ENCODE measurements at places on chromosomes 5 and 9.

- DNase-seq = no peak
These were observed 493.0 kb upstream of the WWC1 start for GRCh38 chr5:167798448-167798847.

DNA sequence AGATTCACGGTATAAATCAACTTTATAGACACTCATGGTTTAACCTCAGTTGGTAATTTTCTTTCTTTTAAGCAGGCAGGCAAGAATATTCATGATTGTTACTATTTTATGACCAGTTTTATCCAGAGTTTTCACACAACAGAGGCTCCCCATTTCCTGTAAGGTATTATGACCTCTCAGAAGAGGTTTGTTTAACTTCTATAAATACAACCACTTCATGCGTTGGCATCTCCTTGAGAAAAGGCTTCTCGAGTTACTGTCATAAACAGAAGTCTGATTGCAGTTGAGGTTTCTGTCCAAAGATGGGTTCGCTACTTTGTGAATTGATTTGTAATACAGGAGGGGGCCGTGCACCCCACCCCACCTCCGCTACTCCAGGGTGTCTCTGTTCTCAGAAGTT lies 55.3 kb downstream of the ENTREP1 start:
- DNase-seq = no peak

GRCh38 chr9:110320651-110321445 lies 16.8 kb downstream of the TXNDC8 start:
- no peak for DNase-seq

DNA sequence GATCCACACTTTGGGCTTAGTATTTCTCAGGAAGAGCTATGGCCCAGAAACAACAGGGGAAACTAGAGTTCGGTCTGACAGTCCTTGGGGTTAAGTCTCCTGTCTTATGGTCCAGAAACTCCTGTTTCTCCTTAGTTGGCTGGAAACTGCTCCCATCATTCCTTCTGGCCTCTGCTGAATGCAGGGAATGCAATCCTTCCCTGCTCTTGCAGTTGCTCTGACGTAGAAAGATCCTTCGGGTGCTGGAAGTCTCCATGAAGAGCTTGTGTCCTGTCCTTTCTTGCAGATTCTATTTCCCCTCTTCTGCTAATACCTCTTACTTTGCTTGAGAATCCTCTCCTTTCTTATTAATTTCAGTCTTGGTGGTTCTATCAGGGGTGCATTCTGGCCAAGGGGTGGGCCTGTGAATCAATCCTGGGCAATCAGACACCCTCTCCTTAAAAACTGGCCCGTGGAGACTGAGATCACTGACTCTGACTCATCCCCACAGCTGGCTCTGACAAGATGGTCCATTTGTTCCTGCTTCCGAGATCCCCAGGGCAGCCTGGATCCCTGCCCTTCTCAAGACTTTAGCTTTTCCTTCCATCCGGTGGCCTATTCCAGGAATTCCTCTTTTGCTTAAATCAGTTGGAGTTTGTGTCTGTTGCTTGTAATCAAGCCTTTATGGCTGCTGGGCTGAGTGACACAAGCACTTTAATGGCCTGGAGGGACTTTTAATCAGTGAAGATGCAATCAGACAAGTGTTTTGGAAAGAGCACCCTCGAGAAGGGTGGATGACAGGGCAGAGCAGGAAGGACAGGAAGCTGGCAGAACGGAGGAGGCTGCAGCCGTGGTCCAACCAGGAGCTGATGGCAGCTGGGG lies 23.7 kb downstream of the PTGS1 start:
- DNase-seq = no peak

DNA sequence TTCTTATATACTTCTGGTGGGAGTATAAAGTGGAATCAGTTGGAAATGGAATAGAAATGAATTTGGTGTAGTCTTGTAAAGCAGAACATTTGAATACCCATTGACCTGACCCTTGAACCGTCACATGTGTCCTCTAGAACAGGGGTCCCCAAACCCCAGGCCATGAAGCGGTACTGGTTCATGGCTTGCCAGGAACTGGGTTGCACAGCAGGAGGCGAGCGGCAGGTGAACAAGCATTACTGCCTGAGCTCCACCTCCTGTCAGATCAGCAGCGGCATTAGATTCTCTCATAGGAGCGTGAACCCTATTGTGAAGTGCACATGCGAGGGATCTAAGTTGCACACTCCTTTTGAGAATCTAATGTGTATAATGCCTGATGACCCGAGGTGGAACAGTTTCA lies 80.0 kb downstream of the RANBP17 start:
- DNase-seq = no peak

DNA sequence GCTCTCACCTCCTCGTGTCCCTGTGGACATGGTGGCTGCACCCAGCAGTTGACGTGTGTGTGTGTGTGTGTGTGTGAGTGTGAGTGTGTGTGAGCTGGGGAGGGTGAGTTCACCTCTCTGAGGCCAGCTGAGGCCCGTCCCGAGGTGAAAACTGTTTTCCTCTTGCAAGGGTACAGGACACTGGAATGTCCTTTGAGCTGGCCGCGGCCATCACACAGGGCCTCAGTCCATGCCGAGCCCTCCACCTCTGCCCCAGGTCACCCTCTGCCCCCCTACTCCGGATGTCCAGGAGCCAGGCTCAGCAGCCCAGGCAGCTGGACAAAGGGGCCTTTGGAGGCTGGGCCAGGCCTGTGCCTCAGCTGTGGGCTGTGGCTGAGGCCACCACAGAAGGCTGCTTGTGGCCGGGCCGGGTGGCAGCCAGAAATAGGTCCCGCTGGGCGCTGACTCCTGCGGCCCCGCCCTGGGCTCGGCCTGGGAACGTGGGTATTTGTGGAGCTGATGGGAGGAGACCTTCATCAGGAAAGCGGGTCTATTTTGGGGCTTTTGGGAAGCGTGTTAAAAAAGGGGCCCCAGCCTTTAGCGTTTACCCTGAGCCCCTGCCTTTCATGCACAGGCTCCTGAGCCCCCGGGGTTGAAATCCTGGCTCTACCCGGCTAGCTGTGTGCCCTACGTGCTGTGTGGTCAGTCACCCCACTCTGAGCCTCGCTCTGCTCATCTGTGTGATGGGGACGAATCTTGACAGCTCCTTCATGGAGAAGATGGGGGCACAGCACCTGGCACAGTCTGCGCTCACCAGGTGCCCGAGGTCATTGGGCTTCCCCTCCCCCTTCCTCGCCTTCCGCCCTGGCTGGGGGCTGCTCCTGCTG lies 75.1 kb upstream of the IER5L start:
- DNase-seq = no peak
